CD14-positive monocyte (primary cell): ENCODE measurements at places on chromosomes 2 and 18.

DNA sequence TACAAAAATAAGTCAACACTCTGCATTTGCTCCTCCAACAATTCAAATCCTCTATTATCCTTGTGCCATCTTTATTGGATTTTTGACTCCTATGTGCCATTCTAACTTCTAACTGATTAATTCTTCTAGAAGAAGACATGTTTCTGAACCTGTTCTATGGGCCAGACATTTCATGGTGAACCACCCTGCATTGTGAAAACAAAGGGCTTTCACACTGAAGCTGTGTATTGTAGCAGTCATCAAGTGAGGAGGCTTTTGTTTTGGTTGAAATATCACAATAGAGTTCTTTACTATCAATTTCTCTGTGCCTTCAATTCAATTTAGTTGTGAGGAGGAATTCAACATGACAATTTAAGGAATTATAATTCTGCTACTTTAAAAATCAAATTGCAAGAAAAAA lies 357.9 kb downstream of the PLCL1 start:
- DNase-seq = no peak

DNA sequence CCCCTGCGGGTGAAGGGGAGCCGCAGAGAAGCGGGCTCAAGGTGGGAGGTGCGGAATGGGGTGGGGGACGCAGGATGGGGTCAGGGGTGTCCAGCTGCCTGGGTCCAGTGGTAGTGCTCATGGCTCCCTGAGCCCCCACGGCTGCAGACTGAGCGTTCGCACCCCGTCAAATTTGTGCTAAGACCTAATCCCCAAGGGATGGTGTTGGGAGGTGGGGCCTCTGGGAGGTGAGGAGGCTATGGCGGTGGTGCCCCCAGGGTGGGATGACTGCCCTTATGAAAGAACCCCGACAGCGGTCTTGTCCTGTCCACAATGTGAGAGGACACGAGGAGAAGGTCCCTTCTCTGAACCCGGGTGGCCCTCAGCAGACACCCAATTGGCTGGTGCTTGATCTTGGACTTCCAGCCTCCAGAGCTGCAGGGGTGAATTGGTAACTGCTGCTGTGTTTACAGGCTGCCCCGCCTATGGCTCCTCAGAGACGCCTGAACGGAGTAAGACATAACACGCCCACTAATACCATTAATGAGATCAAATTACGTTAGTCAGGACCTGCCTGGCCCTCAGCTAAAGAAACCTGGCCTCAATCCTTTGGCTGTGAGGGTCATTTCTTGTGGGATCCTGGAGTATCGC lies 42.6 kb downstream of the PXDN start:
- no peak for DNase-seq

GRCh38 chr2:39568116-39568515 lies 97.6 kb upstream of the TMEM178A start:
- DNase-seq = no peak

GRCh38 chr2:85577386-85578242 lies at the start of gene VAMP8:
Gene VAMP8, plus strand, starts transcription at chr2:85577586. Its CDS starts 61 bp downstream, at chr2:85577647.
- DNase-seq = no peak

DNA sequence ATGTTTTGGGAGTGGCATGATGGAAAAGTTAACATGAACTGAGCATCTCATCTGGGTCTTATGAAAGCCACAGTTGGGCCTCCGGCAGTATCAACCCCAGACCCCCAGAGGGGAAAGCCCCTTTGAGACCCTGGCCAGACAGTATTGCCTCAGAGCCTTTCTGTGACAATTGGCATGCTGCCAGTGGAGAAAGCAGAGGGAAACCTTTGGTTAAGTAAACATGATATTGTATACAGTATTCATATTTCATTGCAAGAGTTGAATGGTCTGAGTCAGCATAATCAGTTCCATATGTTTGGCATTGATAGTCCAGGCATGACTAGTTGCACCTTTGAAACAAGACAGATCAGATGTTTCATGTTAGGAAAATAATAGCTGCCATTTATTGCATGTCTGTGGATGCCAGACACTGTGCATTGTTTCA lies 20.0 kb downstream of the MERTK start:
- no peak for DNase-seq

GRCh38 chr2:74514368-74515270 lies at the start of gene TLX2:
Gene TLX2, plus strand, starts transcription at chr2:74514450. Its CDS starts 357 bp downstream, at chr2:74514807.
- no peak for DNase-seq

DNA sequence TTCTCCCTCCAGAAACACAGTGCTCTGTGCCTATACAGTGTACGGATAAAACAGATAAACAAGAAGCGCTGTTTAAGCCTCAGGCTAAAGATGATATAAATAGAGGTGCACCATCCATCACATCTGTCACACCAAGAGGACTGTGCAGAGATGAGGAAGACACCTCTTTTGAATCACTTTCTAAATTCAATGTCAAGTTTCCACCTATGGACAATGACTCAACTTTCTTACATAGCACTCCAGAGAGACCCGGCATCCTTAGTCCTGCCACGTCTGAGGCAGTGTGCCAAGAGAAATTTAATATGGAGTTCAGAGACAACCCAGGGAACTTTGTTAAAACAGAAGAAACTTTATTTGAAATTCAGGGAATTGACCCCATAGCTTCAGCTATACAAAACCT lies 70.7 kb downstream of the TANK start:
- DNase-seq = no peak

DNA sequence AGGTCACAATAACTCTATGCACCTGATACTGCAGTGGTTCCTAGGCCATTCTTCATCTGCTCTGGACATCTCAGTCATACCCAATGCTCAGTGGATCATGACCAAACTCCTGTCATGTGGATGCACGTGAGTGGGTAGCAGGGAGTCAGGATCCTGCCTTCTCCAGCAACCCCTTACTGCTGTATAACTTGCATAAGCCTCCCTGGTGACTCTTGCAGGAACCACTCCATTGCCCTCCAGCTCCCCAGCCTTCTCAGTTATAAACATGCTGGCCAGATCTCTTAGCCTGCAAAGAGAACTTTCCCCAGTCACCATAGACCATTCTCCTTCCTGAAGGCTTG lies 98.6 kb upstream of the ZNF397 start:
- DNase-seq = no peak

DNA sequence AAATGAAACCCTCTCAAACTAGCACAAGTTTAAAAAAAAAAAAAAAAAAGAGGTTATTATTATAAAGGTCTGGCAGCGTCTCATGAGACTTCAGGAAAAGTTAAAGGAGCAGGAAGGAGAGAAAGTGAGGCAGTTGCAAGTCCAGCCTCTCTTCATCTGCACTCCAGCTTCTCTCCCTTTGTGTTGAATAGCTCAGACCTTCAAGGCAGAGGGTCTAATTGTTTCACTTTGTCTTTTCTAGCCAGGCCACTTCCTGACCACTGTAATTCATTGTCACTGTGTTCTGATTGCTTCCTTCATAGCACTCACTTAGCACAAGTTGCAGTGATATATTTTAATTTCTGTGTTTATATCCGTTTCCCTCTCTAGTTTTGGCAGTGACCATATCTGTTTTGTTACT lies 99.9 kb downstream of the SPATS2L start:
- DNase-seq = no peak

GRCh38 chr18:22165603-22166068 lies 3.8 kb upstream of the GATA6 start:
- no peak for DNase-seq

GRCh38 chr2:191703079-191703725 lies 25.3 kb downstream of the NABP1 start:
- DNase-seq = no peak

DNA sequence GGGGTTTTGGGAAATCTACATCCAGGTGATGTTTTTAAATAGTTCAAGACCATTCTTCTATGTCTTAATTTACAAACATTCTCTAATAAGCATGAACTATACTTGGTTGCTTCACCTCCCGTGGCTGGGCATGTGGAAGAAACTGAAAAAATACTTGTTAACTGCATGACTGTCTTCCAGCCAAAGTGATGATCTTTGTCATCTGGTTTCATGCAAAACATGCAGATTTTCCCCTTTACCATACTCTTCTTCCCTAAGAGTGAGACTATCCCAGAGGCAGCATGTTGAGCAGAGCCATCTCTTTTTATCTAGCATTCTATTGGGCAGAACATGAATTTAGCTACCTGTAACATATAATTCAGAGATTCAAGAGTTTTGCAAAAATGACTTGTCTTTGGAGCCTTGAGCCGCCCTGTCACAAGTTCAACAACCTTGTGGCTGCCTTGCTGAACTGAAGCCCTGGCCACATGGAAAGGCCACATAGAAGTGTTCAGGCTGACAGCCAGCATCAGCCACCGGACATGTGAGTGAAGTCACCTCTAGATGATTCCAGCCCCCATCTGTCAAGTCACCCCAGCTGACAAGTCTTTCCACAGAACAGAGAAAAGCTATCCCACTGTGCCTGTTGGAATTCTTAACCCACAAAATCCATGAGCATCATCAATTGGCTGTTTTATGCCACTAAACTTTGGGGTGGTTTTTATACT lies 142.8 kb downstream of the ANKRD44 start:
- no peak for DNase-seq

DNA sequence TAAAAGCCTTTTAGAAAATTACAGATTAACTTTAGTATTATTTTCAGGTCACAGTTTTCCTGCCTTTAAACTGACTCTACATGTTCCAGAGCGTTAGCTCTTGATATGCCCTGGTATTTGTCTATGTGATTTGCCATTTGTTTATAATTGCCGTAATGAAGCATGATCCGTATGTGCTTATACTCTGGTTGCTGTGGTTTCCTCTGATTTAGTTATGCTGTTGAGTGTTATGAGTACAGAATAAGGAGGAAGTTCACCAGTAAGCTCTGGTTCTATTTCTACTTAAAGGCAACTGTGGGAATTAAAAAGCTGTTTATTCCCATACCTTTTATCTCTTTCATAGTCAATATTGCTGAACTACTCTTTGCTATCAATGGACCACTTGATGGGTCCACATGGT lies 123.5 kb downstream of the OSBPL6 start:
- no peak for DNase-seq

DNA sequence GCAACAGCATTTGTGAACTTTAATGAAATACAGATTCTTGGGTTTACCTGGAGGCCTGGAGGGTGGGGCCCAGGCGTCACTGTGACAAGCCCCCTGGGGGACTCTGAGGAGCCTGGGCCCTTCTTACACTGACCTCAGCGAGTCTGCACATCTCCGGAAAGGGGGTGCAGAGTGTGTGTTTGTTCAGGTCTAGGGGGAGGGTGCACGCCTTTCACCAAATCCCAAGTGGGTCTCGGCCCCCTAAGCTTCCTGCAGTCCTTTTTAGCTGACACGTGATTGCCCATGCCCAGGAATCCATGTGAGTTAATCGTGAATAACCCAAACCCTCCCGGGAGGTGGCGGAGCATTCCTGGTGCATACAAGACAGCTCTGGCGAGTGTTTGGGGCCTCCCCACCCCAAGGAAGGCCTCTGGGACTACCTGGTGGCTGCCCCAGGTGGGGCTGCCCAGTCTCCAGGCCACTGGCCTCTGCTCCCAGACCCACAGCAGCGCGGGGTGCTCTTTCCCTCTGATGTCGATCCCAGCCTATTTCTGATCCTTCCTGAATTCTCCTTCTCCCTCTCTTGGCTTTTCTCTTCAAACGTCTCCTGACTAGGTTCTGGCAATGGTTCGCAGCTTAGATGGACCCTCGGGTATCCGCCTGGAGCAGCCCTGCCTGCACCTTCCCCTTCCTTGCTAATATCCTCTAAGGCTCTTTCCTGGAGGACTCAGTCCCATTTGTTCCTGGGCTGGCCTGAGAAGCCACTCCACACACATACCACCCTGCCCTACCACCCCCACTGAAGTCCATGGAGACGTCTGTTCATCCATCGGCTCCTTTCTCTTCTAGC lies 10.0 kb downstream of the NGEF start:
- no peak for DNase-seq

DNA sequence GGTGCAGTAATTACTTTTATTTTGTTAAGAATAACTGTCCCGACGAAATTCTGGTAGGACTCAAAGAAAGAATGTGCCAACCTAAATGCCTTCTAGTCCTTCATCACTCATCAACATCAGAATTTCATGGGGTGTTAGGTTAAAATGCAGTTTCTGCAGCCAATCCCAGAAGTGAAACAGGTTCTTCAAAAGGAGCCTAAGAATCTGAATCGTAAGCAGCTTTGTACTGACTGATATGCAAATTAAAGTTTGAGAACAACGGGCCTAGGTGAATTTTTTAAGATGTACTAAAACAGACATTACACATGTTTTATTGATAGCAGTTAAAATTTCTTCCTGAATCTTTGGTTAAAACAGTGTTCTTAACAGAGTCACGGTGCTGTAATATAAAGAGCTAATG lies 140.3 kb upstream of the ZC3H15 start:
- no peak for DNase-seq

- DNase-seq = no peak
Measured at GRCh38 chr2:44671276-44671675, 270.2 kb upstream of the SIX3 start.

DNA sequence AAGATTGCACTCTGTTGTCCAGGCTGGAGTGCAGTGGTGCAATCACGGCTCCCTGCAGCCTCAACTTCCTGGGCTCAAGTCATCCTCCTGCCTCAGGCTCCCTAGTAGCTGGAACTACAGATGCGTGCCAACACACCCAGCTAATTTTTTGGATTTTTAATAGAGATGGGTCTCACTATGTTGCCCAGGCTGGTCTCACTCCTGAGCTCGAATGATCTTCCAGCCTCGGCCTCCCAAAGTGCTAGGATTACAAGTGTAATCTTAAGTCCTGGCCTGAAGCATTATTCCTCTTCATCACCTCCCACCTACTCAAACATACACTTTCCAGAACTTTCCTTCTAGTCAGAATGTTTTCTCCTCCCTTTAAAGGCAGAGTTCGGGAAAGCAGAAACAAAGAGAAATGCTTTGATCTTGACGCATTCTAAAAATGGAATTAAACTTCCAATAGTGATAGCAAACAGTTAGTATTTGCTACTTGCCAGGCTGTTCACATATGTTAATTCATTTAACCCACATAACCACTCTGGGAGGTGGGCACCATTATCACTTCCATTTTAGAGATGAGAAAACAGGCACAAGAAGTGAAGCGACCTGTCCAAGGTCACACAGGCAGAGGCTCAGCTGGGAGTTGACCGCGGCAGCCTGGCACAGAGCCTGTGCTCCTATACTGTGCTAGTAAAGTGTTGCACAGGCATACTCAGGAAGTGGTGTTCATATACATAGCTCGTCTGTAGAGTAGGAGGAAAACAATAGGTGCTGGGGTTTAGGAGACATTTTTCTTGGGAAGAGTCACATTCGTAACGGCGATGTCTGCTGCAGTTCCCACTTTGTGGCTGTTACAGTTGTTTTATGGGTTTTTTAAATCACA lies 24.6 kb downstream of the TEX44 start:
- no peak for DNase-seq
